Endothelial cell of umbilical vein (primary cell): ENCODE measurements at places on chromosomes 3 and 15. TPM values are rescaled to one million over a fixed set of nuclear protein-coding genes. Genes with fewer than 3 reads are reported as not detected.

DNA sequence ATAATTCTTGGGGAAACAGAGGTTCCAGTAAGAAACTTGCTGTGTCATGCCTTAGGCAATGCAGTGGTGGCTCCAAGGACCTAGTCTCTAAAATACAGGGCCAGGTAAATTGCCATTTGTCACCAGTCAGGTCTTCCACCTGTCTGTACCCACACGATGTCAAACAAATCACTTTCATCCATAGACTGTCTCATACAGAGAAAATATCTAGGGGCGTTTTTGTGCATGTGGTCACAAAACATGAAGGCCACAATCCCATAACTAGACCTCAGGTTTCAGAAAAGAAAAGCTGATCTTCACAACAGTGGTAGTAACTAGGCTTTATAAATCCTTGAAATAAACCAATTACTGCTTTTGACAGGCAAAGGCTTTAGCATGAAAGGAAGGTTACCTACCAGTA lies 92.3 kb downstream of the SLC9A9 start:
- DNase-seq, result no peak

DNA sequence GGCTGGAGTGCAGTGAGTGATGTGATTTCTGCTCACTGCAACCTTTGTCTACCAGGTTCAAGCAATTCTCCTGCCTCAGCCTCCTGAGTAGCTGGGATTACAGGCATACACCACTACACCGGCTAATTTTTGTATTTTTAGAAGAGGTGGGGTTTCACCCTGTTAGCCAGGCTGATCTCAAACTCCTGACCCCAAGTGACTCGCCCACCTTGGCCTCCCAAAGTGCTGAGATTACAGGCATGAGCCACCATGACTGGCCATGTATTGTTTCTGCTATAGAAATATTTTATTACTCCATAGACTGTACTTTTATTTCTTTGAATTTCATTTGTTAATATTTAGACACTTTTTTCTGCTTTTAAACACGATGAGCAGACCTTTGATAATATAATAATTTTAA lies 60.4 kb downstream of the GTF2E1 start:
- no peak for DNase-seq

GRCh38 chr3:169998668-169999131 lies 32.1 kb downstream of the SEC62 start:
- no peak for DNase-seq

The DZIP1L gene
- total RNA-seq, result 14.6 and 17.9 TPM in 2 replicates

The CAV3 gene
- not detected in 2 replicates for total RNA-seq
